Body of pancreas (tissue), 4 donors: ENCODE measurements at places on chromosomes 4 and X.

DNA sequence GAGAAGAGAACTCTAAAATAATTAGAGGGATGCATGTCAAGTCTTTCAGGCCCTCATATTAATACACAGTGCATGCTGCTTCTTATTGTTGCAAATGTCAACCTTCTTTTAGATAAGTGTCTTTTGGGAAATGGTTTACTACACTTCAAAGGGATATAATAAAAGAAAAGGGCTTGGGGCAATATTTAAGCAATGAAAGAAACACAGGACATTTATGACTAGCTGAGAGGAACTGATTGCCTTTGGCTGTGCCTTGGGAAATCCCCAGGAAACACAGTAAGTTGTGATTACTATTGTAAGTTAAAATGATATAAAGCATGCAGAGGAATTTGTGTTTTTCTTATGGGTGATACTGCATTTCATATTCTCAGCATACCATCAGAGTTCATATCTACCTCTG is 1036.2 kb upstream of the GRID2 start:
- no peak for DNase-seq

DNA sequence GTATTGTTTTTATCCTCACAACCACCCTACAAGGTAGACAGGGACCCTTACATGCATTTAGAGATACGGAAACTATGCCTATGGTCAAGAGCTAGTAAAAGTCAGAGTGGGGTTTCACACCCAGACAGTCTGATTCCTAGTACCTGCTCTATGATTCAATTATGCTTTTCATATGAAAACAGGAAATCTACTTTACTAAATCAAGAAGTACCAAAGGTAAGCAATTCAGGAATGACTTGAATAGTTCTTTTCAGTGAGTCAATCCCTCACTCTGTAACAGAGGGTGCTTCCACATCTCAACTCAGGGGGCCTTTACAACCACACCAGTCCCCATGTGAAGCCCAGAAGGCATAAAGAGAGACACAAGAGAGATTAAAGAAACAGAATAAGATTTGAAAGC is 191.4 kb downstream of the PPP3CA start:
- DNase-seq, result no peak

DNA sequence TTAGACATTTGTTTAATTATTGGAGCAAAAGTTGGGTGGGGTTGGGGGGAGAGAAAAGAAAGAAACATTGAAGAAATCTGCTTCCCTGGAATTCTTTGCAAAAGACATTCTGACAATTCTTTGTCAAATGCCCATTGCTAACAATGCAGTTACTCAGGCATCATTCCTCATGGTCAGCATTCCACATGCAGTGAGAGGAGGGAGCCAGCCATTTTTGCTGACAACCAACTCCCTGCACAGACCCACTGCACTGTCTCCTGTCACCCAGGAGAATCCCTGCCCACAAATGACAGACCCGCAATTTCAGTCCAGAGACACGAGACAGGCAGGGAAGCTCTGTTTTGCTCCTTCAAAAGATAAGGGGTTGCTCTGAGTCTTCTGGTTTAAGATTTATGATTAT is 985.1 kb upstream of the SLIT2 start:
- DNase-seq, result no peak

- no peak for DNase-seq
Measured at GRCh38 chr4:77493120-77493752, 112.4 kb upstream of the CXCL13 start.

DNA sequence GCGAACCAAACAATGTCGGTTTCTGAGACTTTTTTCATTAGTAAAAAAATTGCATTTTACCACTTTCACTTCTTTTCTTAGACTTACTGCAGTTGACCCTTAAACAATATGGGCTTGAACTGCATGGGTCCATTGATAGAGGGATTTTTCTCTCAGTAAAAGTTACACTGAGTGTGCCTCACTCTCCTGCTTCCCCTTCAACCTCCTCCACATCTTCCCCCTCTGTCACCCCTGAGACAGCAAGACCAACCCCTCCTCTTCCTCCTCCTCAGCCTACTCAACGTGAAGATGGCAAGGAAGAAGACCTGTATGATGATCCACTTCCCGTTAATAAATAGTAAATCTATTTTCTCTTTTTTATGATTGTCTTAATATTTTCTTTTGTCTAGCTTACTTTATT is 43.4 kb downstream of the TEC start:
- DNase-seq, result no peak

DNA sequence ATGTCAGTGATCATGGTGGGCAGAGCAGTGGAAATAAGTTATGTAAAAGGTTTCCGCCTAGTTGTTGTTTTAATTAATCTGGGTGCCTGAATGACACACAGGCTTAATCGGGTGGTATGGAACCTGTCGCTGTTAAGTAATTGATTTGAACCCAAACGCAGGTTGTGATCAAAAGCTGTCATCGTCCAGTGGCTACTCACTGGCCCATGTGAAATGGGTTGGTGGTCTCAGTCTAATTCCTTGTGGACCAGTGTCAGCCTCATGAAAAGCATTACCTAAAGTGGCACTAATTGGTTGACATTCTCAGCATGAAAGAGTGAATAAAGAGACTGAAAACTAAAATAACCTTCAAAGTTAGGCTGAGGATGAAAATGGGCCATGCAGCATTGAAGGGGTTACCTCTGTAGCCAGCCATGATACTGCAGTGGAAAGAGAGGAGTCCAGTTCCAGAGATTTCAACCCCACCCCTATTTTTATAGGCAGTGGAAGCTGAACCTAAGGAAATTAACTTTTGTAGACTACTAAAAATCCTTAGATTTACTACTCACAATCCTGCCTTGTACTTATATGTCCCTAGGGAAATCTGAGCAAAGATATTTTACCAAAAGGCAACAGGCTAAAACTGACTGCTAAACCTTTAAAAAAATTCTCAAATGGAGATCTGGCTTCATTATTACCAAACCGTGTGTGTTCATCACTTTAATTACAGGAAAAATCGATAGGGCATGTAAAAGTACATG is 251.7 kb upstream of the TENM3 start:
- DNase-seq, result no peak

DNA sequence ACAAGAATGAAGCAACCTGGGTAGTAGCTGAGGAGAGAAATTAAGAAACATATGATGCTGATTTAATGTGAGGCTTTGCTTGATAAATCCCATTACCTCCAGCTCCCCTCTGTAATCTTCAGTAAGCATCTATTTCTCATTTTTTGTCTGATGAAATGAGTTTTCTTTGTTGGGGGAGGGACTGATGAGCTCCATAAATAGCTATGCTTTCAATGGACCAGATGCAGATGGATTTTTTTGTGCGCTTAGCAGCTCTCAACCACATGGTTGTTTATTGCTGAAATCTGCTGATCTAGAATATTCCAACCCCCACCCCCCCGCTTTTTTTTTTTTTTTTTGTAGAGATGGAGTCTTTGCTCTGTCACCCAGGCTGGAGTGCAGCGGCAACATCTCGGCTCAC is 1082.0 kb downstream of the RAPGEF2 start:
- DNase-seq, result no peak

GRCh38 chr4:40530961-40531635 is 98.6 kb downstream of the RBM47 start:
- DNase-seq, result no peak

- no peak for DNase-seq
Measured at GRCh38 chrX:2192584-2193272, 308.0 kb downstream of the DHRSX start.

GRCh38 chrX:119791437-119792231 is at the start of gene RPL39:
RPL39 (minus strand) TSS chrX:119791630; CDS start chrX:119791576, 54 bp downstream.
- DNase-seq, result peak; percentile 83

DNA sequence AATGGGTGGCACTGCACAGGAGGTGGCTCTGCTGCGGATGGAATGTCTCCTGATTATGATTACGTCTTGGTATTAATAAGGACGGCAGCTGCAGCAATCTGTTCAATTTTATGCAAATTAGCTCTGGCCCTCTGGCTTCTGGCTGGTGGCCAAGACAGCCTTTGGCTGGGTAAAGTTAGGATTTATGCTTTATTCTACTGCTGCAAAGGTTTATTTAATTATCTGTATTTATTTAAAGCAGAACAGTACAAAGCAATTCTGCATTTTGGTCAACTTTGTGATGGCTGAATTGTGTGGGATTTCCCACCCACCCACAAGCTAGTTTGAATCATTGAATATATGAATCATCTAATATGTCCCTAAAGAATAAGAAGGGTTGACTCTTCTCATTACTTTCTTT is 745.6 kb upstream of the FAM241A start:
- no peak for DNase-seq

DNA sequence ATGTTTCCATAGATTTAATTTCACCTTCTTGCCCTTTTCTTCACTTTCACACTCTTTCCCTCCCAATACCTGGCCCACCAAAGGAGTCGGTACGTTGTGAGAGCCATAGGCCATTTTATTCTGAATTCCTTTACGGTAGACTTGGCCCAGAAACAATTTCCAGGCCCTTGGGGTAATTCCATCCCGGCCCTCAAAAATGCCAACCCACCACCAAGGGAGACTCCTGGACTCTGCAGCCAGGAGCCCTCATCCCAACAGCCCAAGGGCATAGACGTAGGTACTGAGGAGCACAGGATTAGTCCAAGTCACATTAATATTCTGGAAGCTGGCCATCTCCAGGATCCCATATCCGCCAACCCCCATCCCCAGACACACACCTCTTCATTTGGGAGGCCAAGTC is 102.9 kb downstream of the LIMCH1 start:
- DNase-seq, result no peak

GRCh38 chrX:22963196-22963595 is 36.6 kb upstream of the DDX53 start:
- no peak for DNase-seq

GRCh38 chr4:100907465-100908454 is 389.9 kb upstream of the EMCN start:
- DNase-seq, result no peak

- DNase-seq, result no peak
Measured at GRCh38 chr4:174579421-174579820, 57.1 kb upstream of the HPGD start.

DNA sequence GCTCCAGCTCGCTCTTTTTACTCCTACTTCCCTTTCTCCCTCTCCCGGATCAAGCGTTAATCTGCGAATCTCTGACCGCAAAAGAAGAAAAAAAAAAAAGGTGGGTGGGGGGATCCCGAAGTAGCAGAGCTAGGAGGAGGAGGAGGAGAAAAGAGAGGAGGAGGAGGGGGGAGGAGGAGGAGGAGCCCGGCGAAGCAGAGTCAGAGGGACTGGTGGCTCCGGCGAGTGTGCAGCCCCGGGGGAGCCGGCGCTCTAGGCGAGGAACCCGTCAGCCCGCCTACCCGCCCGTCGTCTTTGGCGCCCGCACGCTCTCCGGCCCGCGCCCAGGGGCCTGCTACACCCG is at the start of gene NHSL2:
Gene NHSL2, plus strand, starts transcription at position 203 of the 343 bp plus-strand sequence.
- DNase-seq, result peak; percentile 10

DNA sequence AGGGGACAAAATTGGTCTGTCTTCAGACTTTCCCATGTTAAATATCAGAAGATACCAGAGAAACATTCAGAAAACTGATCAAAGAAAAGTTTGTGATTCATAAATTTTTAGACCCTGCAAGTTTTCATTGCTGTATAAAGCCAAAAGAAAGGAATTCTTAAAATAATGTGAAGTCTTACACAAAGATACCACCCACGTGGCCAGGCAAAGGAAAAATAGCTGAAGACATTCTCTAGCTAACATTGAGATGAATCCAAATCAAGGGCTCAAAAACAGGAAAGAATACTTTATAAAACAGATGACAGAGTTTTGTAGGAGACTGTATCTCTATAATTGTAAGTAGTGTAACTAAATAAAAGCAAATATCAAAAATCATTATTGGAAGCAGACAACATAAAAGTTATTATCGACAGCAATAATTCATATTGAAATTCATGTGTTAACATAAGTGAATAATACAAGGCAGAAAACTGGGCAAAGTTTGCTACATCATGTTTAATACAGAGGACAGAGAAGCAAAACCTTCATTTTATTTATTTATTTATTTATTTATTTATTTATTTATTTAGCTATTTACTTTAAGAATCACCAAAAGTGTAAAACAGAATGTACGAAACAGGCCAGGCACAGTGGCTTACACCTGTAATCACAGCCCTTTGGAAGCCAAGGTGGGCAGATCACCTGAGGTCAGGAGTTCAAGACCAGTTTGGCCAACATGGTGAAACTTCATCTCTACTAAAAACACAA is 204.6 kb upstream of the SLIT2 start:
- no peak for DNase-seq

GRCh38 chr4:31234901-31235300 is 514.7 kb downstream of the PCDH7 start:
- DNase-seq, result no peak

DNA sequence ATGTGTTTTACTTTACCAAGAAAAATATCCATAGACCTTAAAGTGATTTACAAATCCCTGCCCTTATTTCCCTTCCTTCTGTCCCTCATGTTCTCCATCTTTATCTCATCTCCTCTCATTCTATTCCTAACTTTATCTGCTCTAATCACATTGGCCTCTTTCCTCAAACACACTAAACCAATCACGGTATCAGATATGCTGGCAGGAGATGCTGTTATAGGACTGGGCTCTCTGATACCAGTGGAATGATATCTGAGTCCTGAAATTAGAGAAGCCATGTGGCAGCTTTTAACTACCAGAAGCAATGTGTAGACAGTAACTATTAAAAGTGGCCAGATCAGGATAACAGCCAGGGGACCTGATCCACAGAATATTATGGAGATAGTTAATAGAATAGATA is 49.9 kb upstream of the GIMD1 start:
- DNase-seq, result no peak

DNA sequence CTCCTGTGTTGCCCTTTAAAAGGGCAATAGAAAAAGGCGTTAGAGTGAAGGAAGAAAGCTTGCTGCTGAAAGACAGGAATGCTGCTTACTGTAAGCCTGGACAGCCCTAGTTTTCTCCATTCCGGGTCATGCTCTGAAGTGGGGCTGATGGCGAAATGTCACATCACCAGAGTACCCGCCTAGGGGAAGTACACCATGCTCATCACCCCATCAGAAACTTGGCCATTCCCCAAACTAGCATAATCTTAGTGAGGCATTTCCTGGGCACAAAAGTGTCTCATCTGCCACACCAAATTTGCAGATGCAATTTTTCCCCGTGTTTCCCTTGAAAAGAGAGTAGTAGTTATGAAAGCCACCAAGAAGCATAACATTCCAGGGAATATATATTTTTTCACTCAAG is 47.8 kb upstream of the CAMK2D start:
- no peak for DNase-seq

- no peak for DNase-seq
Measured at GRCh38 chr4:87405211-87405820, 14.3 kb upstream of the HSD17B11 start.

DNA sequence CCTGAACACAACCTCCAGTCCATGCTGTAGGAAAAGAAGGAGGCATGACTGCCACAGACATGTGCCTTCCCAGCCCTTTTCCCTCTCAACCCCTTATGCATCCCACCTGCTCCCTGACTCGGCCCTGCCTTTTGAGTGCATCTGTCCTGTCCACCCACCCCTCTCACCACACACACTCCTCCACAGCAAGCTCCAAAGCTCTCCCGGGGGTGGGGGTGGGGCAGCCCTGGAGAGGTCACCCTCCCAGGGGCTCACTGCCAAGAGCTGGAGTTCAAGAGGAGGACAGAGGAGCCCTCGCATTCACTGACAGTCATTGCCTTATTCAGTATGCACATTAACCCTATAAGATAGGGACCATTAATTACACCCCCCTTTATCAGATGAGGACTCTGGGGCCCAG is 46.6 kb upstream of the MAMLD1 start:
- DNase-seq, result no peak

- DNase-seq, result no peak
Measured at GRCh38 chrX:45783002-45783401, 582.3 kb upstream of the DIPK2B start.
